Activated T-helper 2 cell treated with anti-CD3 and anti-CD28 coated beads, Interferon-gamma antibody, Interleukin-2, Interleukin-4, amounts not matched to agents 10 μg/mL and 5 μg/mL and 100 μg/mL, durations not matched to agents 14 hours and 24 hours and 36 hours (primary cell): ENCODE measurements at places on chromosomes 1 and 21.

GRCh38 chr1:56507925-56508522 is 71.3 kb downstream of the PLPP3 start:
- DNase-seq = no peak

- no peak for DNase-seq
These were observed 1.9 kb upstream of the PIGV start for GRCh38 chr1:26785611-26786436.

DNA sequence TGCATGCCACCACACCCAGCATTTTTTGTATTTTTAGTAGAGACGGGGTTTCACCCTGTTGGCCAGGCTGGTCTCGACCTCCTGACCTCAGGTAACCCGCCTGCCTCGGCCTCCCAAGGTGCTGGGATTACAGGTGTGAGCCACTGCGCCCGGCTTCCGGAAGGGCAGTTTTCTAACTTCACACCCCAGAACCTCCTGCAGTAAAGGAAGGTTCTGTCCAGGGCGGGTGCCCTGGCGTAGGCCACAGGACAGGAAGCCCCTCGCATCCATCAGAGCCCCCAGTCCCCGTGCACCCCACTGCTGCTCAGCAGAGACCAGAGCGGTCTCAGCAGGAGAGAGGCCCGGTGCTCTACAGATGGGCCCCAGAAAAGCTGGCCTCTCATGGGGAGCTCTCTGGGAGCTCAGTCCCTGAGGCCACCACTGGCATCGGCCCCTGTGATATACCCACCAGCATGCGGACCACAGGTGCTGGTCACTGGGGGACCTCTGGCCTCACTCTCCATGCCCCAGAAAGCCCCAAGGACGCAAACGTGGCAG is 4.1 kb upstream of the DNMT3L start:
- no peak for DNase-seq

GRCh38 chr21:29034678-29035077 is 10.2 kb downstream of the USP16 start:
- DNase-seq = no peak

GRCh38 chr1:3914331-3914851 is 14.3 kb upstream of the C1orf174 start:
- no peak for DNase-seq

GRCh38 chr1:177256153-177257075 is 85.7 kb downstream of the BRINP2 start:
- no peak for DNase-seq

DNA sequence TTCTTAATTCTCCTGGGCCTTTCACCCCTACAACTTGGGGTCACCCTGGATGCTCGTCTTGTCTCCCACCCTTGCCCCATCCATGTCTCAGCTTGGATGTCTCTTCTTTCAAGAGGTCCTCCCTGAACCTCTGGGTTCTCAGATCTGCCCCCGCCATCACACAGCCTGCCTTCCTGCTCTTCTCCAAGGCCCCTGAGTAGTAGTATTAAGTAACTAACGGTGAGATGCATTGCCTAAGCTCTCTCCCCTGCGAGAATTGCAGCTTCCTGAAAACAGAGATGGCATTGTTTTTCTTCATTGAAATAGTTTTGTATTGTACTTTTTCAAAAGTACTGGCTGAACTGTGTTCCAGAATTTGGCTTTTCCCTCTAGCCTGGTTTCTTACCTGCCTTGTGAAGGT is 16.0 kb downstream of the MIIP start:
- no peak for DNase-seq

DNA sequence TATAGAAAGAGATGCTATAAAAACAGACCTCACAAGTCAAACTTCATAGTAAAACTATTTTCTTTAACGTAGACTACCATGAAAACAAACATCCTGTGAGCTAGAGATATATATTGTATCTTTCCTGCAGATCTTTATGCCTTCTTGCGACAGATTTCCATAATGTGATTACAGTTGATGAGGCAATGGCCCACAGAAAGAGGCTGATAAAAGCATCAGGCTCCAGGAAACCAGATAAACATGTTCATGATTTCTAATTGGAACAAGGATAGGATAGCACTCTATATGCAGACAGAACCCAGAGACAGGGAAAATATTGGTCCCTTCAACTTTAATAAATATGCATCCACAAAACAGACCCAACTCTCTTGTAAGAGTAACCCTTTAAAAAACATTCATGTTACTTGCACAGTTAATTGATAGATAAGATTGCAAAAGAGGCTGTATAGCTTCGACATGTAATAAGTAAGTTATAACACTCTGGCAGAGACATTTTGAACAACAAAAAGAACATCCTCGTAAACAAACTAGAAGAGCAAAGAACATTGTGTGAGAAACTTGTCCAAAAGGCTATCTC is 329.4 kb downstream of the AGBL4 start:
- no peak for DNase-seq

- no peak for DNase-seq
These were observed at the start of gene BSND for GRCh38 chr1:54998677-54999076. BSND (plus strand) TSS chr1:54998933; CDS start chr1:54999187, 254 bp downstream.

DNA sequence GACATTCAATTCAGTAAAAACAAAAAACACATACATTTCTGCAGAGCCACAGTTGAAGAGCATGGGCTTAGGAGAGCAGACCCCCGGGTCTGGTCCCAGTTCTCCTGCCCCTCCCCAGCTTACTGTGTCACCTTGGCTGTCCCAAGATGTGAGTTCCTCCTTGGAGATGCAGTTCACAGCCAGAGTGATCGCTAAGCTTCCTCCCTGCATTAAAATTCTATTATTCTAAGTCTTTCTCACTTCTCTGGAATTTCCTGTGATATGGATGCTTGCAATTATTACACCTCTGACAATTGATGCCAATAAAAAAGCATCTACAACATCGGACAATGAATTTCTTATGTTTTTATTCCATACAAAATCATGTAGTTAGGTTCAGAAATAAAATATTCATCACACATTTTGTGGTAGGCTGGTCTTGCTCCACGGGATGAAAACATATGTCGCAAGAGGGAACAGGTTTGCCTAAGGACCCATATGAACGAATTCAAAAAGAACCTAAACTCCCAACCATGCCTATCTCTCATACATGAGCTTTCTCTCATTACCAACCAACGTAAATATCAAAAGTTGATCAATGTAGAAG is 328.5 kb upstream of the RUNX1 start:
- no peak for DNase-seq

DNA sequence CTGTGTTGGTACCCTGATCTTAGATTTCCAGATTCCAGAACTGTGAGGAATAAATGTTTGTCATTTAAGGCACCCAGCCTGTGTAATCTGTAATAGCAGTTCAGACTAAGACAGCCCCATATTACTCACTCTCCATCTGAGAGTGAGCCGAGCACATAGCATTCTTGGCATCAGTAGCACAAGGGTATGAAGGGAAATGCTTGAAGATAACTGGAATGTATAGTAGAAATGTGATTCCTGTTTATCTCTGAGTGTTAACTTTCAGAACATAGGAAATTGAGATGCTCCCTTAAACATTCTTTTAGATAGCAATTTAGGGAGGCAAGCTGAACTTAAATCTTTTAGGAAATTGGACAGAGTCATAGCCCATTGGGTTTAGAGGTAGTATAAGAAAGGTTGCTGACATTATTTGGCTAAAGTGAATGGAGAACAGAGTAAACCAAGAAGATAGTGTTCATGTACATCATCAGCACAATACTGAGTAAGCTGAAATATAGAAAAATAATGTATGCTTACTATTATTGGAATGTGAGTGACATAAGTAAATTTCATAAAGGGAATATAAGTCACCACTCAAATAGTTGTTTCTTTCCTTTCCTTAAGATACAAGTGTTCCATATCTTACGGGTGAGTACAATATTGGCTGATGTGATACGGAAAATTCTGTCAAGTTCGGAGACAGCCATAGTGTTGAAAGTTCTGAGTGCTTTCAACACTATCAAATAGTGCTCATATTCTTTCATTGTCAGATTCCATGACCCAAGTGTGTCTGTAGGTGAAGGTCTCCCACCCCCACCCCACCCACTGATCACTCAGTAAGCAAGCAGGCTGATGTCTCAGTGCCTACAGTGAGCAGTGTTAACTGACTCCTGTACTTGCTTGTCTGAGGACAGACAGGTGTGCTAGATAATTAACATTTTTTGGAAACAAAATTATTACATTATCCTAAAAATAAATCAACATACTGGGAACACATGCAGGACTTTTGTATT is 73.7 kb downstream of the LRRC8D start:
- DNase-seq = no peak

GRCh38 chr1:35178874-35179380 is 14.0 kb downstream of the SFPQ start:
- DNase-seq = no peak

DNA sequence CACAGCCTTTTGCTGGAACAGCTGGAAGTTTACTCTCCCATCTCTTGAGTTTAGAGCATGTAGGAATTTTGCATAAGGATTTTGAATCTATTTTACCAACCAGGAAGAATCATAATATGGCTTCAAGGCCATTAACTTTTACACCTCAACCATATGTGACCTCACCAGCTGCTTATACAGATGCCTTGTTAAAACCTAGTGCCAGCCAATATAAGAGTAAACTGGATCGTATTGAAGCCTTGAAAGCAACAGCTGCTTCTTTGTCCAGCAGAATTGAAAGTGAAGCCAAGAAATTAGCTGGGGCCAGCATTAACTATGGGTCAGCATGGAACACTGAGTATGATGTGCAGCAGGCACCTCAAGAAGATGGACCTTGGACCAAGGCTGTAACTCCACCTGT is 65.4 kb downstream of the CEP350 start:
- no peak for DNase-seq

- DNase-seq = no peak
These were observed 367.2 kb upstream of the ST6GALNAC5 start for GRCh38 chr1:76500116-76500515.

DNA sequence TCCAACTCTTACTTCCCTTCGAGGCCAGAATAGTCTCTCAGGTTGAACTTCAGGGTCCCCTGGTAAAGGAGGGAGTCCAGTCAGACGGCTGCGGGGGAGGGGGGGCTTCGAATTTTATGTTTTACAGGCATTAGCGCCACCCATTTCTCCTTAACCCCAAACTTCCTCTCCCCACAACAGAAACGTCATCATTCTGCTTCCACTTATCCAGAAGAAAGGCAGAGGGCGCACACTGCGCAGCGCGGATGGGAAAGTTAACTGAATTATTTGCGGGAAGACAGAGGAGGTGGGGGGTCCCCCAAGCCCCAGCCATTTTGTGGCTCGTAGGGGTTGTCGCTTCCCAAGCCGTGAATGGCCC is 529 bp upstream of the PRMT2 start:
- DNase-seq = no peak
